ENCODE measurements at places on chromosomes 2 and 18.

DNA sequence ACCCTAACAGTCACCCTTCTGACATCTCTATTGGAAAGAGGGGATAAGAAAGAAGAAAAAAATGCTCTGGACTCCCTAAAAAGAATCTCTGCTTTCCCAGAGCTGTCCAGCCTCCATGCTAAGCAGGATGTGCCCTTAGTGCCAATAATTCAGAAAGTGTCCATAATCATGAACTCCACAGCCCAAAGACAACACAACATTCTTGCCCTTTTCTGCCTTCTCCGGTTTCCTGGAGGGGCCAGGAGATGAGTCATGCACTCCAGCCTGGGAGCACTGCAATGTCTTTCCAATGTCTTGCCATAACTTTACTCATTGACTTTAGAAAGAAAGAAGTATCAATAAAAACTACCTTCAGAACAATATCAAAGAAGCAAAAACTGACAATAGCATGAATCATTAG, 44.0 kb downstream of the KLF7 start:
- peak overlapping the region; percentile 68 for H3K27ac ChIP-seq
- H3K36me3 ChIP-seq, result peaks cover 19% of the 10 kb centered on the region
- no peak for DNase-seq
- H3K27me3 ChIP-seq, result no peaks in the 10 kb centered on the region
- H3K4me3 ChIP-seq, result peak overlapping the region; percentile 11
- H3K4me1 ChIP-seq, result peaks cover 78% of the 10 kb centered on the region

DNA sequence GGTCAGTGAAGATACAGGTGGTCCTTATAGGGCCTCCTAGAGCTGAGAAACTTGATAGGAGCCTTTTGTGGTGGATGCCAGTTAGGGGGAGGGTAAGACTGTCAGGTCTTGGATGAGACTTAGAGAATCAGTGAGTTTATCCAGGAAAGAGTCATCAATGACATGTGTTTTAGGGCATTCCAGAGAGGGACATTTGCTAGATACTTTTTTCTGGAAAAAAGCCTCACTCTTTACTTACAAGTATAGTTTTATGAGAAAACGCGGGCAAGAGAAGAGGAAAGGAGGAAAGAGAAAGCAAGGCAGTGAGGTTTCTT, 24.5 kb upstream of the MSGN1 start:
- no peak overlapping the region for H3K4me3 ChIP-seq
- H3K36me3 ChIP-seq, result no peaks in the 10 kb centered on the region
- peaks cover 15% of the 10 kb centered on the region for H3K27me3 ChIP-seq
- no peak overlapping the region for H3K27ac ChIP-seq
- no peak for DNase-seq

DNA sequence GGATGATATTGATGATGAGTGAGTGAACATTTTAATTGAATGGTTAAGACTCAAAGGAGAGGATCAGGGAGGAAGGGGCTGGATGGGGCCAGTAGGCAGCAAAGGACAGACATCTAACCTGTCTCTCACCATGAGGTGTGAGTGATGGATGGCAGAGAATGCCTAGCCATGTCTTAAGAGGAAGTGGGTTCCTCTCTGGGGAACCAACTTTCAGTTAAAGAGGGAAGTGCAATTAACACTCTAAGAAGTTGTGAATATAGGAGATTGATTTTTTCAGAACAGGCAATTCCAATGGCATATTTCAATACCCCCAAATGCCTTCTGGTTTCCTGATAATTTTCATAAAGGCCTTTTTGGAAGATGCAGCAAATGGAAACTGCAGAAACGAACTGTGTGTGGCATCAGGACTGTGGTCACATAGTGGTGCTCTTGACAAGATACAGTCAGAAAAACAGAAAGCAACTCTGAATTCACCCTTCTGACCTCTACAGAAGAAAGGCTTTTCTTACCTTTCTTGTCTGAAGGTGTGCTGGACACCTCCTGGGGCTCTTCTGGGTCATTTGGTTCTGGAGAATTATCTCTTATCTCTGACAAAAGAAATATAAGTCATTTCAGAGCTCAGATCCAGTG, 10.2 kb downstream of the SP110 start:
- no peak overlapping the region for H3K27ac ChIP-seq
- no peak overlapping the region for H3K4me3 ChIP-seq
- DNase-seq, result no peak
- H3K36me3 ChIP-seq, result peaks cover 26% of the 10 kb centered on the region
- no peaks in the 10 kb centered on the region for H3K4me1 ChIP-seq
- no peaks in the 10 kb centered on the region for H3K27me3 ChIP-seq

GRCh38 chr18:51051105-51051712, 21.2 kb downstream of the SMAD4 start:
- H3K4me1 ChIP-seq, result peaks cover 14% of the 10 kb centered on the region
- DNase-seq, result no peak
- no peak overlapping the region for H3K4me3 ChIP-seq
- H3K36me3 ChIP-seq, result peaks cover 6% of the 10 kb centered on the region
- no peaks in the 10 kb centered on the region for H3K27me3 ChIP-seq
- peak overlapping the region; percentile 28 for H3K27ac ChIP-seq

GRCh38 chr2:218168016-218168415, 1.3 kb upstream of the CXCR1 start:
- no peaks in the 10 kb centered on the region for H3K4me1 ChIP-seq
- H3K36me3 ChIP-seq, result peaks cover 2% of the 10 kb centered on the region

DNA sequence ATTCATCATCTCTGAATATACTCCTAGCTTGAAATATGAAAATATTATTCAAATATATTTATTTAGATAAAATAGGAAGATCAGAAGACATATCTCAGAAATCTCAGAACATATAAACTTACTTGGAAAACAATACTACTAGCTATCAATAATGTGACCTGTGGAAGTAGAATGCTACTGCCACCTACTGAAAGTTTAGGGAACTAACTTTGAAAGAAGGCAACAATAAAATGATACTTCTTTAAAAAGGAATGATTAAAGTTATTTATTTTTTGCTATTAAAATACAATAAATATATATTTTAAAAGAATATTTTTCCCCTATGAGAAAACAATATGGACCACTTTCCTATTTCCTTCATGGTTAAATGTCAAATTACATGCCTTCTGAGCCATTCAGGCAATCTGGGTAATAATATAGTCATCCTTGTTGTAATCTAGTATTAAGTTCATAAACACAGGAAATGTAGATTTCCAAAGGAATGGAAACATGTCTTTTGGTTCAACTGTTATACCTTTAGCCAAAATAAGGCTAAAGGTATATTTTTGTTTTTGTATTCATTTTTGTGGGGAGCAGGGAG, 26.0 kb downstream of the ACADL start:
- no peaks in the 10 kb centered on the region for H3K36me3 ChIP-seq
- H3K4me1 ChIP-seq, result peaks cover 6% of the 10 kb centered on the region
- no peak for DNase-seq
- no peak overlapping the region for H3K27ac ChIP-seq
- H3K27me3 ChIP-seq, result peaks cover 37% of the 10 kb centered on the region
- H3K4me3 ChIP-seq, result no peak overlapping the region

DNA sequence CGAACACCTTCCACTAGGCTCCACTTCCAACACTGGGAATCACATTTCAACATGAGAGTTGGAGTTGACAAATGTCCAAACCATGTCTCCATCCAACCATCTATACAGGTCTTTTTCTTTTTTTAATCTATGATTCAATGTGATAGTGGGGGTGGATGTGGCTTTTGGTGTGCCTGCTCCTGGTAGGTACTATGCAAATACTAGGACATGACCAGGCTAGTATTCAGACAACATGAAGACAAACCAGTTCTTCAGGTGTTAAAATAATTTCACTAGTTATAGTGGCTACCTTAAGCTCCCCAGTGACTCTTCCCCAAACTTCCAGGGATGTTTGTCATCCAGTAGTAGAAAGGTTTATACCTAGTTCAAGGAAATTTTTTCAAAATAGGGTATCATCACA, 387.5 kb downstream of the CDH2 start:
- H3K4me3 ChIP-seq, result no peak overlapping the region
- no peak overlapping the region for H3K27ac ChIP-seq
- peaks cover 8% of the 10 kb centered on the region for H3K4me1 ChIP-seq
- peaks cover 2% of the 10 kb centered on the region for H3K27me3 ChIP-seq
- no peak for DNase-seq

DNA sequence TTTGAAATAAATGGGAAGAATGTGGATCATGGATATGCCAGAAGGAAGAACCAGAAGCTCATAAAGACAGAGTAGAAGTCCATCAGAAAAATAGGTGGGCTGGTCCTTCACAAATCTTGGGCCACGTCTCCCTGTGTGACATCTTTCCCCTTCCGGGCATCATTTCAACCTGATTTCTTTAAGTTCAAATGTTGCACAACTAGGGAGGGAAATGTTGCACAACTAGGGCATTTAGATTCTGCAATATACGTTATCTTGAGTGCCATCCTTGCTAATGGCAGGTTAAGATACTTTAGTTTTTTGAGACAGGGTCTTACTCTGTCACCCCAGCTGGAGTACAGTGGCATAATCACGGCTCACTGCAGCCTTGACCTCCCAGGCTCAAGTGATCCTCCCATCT, 129.6 kb downstream of the CERS6 start:
- H3K27ac ChIP-seq, result no peak overlapping the region
- no peak for DNase-seq
- peaks cover 35% of the 10 kb centered on the region for H3K4me1 ChIP-seq
- H3K4me3 ChIP-seq, result no peak overlapping the region
- no peaks in the 10 kb centered on the region for H3K27me3 ChIP-seq
